Tibial nerve (tissue), 4 donors: ENCODE measurements at places on chromosomes 6 and 20. TPM values are rescaled to one million over a fixed set of nuclear protein-coding genes. Genes with fewer than 3 reads are reported as not detected.
A peak's percentile ranks its signal among the peaks of the same experiment; 100 is the strongest.

- no peaks in the 10 kb centered on the region for H3K27me3 ChIP-seq
- no peaks in the 10 kb centered on the region for H3K4me1 ChIP-seq
- no peak overlapping the region for H3K27ac ChIP-seq
- DNase-seq: no peak
Measured at GRCh38 chr6:498795-499231, 107.3 kb downstream of the IRF4 start.

DNA sequence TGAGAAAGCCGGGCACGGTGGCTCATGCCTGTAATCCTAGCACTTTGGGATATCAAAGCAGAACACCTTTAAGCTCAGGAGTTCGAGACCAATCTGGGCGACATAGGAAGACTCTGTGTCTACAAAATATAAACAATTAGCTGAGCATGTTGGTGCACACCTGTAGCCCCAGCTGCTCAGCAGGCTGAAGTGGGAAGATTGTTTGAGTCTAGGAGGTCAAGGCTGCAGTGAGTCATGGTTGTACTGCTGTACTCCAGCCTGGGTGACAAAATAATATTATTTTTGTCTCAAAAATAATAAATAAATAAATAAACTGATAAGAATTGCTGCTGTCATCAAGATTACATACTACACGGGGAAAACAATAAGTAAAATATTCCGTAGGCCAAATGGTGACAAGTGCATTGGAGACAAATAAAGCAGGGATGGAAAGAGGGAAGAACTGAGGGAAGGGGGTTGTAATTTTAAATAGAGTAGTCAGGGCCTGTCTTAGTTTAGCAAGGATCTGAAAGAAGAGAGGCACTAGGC, 14.0 kb upstream of the TOP1 start:
- H3K4me3 ChIP-seq: no peak overlapping the region
- no peak overlapping the region for H3K27ac ChIP-seq
- H3K27me3 ChIP-seq: no peaks in the 10 kb centered on the region
- H3K4me1 ChIP-seq: no peaks in the 10 kb centered on the region
- H3K36me3 ChIP-seq: no peaks in the 10 kb centered on the region

DNA sequence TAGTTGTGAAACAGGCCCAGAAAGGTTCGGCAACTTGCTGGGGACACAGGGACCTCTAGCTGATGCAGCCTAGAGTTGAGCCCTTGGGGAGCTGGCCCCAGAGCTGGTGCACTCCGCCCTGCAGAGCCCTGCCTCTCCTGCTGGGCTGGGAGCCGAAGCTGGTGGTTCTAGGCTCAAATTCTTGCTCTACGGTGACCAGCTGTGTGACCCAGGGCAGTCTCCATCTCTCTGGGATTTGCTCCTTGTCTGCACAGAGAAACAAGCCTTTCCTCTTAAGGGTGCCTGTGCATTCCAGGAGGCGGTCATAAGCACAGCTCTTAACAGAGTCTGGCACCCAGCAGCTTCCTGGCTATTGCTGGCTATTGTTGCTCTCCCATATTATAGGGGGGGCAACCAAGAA, 47.4 kb downstream of the RBM38 start:
- H3K4me3 ChIP-seq: no peak overlapping the region
- no peaks in the 10 kb centered on the region for H3K27me3 ChIP-seq
- no peaks in the 10 kb centered on the region for H3K4me1 ChIP-seq
- H3K27ac ChIP-seq: no peak overlapping the region
- no peaks in the 10 kb centered on the region for H3K36me3 ChIP-seq
- DNase-seq: no peak

The MCHR2 gene
- not detected for total RNA-seq

GRCh38 chr6:170524172-170524502, 29.0 kb downstream of the PSMB1 start:
- H3K36me3 ChIP-seq: no peaks in the 10 kb centered on the region
- no peaks in the 10 kb centered on the region for H3K27me3 ChIP-seq
- H3K4me1 ChIP-seq: no peaks in the 10 kb centered on the region
- H3K27ac ChIP-seq: no peak overlapping the region
- DNase-seq: no peak

The MAD2L1BP gene
- total RNA-seq: 21.6 TPM

GRCh38 chr20:60266177-60266823, 308.1 kb downstream of the CDH26 start:
- H3K27me3 ChIP-seq: no peaks in the 10 kb centered on the region
- no peaks in the 10 kb centered on the region for H3K36me3 ChIP-seq
- H3K27ac ChIP-seq: no peak overlapping the region
- no peak overlapping the region for H3K4me3 ChIP-seq

DNA sequence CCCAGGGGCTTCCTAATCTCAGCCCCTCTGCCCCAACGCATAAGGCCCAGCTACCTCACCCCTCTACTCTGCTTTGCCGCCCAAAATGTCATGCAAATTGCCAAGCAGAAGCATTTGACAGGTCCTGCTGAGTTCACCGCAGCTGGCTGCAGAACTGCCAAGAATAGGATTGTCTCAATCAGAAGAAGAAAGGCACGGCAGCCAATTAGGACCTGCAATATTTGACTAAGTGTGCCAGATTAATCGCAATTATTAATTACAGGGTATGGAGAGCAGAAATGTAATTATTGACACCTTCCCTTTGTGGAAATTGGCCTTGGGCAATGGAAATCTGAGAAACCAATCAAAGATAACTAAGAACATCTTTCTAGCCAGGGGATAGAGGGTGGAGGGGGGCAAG, 318.6 kb downstream of the LRFN2 start:
- DNase-seq: no peak
- H3K36me3 ChIP-seq: no peaks in the 10 kb centered on the region
- no peak overlapping the region for H3K4me3 ChIP-seq
- H3K27me3 ChIP-seq: no peaks in the 10 kb centered on the region
- no peaks in the 10 kb centered on the region for H3K4me1 ChIP-seq

The GABRR1 gene
- total RNA-seq: not detected

GRCh38 chr6:77037439-77037838, 425.9 kb downstream of the HTR1B start:
- no peaks in the 10 kb centered on the region for H3K4me1 ChIP-seq
- H3K27ac ChIP-seq: no peak overlapping the region

- no peaks in the 10 kb centered on the region for H3K4me1 ChIP-seq
- peak; percentile 27 for DNase-seq
- peak overlapping the region; percentile 55 for H3K4me3 ChIP-seq
- H3K27me3 ChIP-seq: no peaks in the 10 kb centered on the region
Measured at GRCh38 chr20:51766994-51767866, 960 bp downstream of the ATP9A start.

DNA sequence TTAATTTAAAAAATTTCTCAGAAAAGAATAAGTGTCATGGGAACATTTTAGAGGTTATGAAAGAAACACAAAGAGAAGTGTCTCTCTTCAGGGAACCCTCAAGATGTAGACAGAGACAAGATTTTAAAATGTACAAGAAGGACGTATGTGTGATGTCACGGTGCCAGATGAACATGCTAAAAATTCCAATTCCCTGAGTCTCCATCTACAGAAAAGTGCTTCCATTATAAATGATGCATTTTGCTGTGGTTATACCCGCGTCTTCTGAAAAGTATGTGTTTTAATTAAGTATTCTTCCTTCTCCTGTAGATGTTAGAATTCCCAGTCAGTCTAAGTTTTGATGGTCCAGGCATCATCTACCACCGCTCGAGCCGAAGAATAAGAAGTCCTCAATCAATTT, 489.1 kb downstream of the PREX1 start:
- no peaks in the 10 kb centered on the region for H3K36me3 ChIP-seq
- H3K27ac ChIP-seq: no peak overlapping the region
- H3K4me3 ChIP-seq: no peak overlapping the region

DNA sequence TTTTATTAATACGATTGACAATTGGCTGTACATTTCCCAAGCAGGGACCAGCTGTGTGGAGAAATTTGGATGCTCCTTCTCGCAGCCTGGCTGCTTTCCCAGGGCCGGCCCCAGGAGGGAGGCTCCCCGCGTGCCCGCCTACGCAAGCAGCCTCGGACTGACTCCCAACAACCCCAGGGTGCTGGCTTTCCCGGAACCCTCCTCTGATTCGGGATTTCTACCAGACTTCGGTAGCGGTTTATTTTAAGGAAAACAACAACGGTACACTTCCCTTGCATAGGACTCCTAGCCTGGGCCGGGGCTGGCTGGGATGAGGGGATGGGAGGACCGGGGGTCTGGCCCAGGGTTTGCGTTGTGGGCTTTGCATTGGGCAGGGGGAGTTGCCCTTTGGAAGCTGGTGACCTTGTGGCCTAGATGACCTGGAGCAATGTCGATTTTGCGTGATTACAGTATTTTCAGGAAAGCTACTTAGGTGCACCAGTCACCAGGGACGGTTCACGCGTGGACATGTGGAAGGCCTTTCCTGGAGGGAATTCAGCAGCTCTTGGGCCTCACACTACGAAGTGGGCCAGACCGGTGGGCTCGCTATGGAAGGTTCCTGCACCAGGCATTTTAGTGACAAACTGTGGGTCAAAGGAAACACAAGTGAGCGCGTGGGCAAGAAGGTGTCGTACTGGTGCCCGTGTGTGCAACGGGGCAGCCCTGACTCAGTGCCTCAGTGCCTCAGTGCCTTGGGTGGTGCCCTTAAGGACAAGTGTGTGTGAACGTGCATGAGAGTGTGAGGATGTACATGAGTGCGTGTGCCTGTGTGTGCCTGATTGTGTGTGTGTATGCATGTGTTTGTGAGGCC, 20.7 kb upstream of the PHACTR3 start:
- peak; percentile 26 for DNase-seq
- H3K27me3 ChIP-seq: peaks cover 24% of the 10 kb centered on the region
- H3K27ac ChIP-seq: no peak overlapping the region
- no peak overlapping the region for H3K4me3 ChIP-seq
- H3K4me1 ChIP-seq: no peaks in the 10 kb centered on the region
- H3K36me3 ChIP-seq: no peaks in the 10 kb centered on the region

DNA sequence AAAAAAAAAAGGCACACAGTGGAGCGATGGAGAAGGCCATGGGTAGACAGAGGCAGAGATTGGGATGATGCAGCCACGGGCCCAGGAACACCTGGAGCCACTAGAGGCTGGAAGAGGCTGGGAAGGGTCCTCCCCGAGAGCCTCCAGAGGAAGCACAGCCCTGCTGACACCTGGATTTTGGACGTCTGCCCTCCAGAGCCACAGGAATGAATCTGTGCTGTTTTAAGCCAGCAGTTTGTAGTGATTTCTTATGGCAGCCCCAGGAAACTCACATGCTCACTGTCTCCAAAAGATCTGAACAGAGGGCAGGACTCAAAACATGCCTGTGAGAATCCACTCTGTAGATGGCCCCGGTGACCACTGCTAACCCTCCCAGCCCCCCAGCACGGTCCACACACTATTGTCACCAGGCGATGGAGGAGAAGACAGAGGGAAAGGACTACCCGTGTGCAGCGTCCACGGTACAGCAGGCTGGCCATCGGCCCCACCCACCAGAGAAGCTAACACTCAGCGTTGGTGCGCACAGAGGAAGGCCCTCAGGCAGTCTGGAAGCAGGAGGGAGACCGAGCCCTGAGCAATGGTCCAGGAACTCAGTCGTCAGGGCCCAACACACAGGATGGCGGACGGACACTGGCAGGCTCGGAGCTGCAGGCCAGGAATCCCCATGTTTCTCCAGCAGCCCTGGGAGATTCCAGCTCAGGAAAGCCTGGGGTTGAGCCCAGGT, 99.7 kb downstream of the BMP7 start:
- H3K27me3 ChIP-seq: no peaks in the 10 kb centered on the region
- no peak for DNase-seq
- H3K27ac ChIP-seq: peak overlapping the region; percentile 79

- peaks cover 9% of the 10 kb centered on the region for H3K27me3 ChIP-seq
- H3K36me3 ChIP-seq: no peaks in the 10 kb centered on the region
- H3K27ac ChIP-seq: no peak overlapping the region
- DNase-seq: no peak
- no peaks in the 10 kb centered on the region for H3K4me1 ChIP-seq
Measured at GRCh38 chr20:44402391-44403193, 47.1 kb downstream of the HNF4A start.

GRCh38 chr20:63261060-63261794, 7.0 kb upstream of the NKAIN4 start:
- no peak overlapping the region for H3K27ac ChIP-seq
- H3K4me1 ChIP-seq: no peaks in the 10 kb centered on the region
- no peak overlapping the region for H3K4me3 ChIP-seq

GRCh38 chr20:7985916-7986315, 33.6 kb downstream of the TMX4 start:
- no peaks in the 10 kb centered on the region for H3K27me3 ChIP-seq
- no peak overlapping the region for H3K4me3 ChIP-seq
- H3K4me1 ChIP-seq: no peaks in the 10 kb centered on the region
- peaks cover 46% of the 10 kb centered on the region for H3K36me3 ChIP-seq

GRCh38 chr6:107691062-107691751, 132.9 kb downstream of the SCML4 start:
- H3K27me3 ChIP-seq: no peaks in the 10 kb centered on the region
- peak overlapping the region; percentile 18 for H3K27ac ChIP-seq
- no peak for DNase-seq
- no peak overlapping the region for H3K4me3 ChIP-seq
- no peaks in the 10 kb centered on the region for H3K36me3 ChIP-seq

GRCh38 chr6:68651011-68651985, 16.2 kb downstream of the ADGRB3 start:
- no peaks in the 10 kb centered on the region for H3K4me1 ChIP-seq
- H3K4me3 ChIP-seq: no peak overlapping the region
- no peaks in the 10 kb centered on the region for H3K36me3 ChIP-seq
- H3K27ac ChIP-seq: no peak overlapping the region
- no peak for DNase-seq

DNA sequence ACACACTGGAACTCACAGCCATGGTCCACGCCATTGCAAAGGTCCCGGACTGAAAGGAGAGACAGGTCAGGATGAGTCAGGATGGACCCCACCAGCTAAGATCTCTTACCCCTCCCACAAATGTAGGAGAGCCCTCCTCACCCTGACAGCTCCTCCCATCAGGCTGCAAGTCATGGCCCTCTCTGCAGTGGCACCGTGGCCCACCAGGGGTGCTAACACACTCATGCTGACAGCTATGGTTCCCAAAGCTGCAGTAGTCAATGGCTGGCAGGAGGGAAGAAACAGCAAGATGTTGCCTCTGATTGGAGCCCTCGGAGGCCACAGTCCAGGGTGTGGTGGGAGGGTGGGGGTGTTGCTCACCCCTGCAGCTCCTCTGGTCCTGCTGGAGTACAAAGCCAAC, 5.7 kb upstream of the RBPJL start:
- no peak overlapping the region for H3K4me3 ChIP-seq
- no peak overlapping the region for H3K27ac ChIP-seq
- peaks cover 23% of the 10 kb centered on the region for H3K27me3 ChIP-seq
- no peaks in the 10 kb centered on the region for H3K36me3 ChIP-seq
- no peak for DNase-seq
- H3K4me1 ChIP-seq: no peaks in the 10 kb centered on the region

The MYLK2 gene
- 0.66 TPM for total RNA-seq

- no peak overlapping the region for H3K27ac ChIP-seq
- no peaks in the 10 kb centered on the region for H3K4me1 ChIP-seq
- no peak overlapping the region for H3K4me3 ChIP-seq
- H3K27me3 ChIP-seq: no peaks in the 10 kb centered on the region
- DNase-seq: no peak
- H3K36me3 ChIP-seq: no peaks in the 10 kb centered on the region
Measured at GRCh38 chr6:130547723-130548122, 181.9 kb downstream of the TMEM200A start.
